ENCODE measurements at places on chromosomes 6 and 20.

DNA sequence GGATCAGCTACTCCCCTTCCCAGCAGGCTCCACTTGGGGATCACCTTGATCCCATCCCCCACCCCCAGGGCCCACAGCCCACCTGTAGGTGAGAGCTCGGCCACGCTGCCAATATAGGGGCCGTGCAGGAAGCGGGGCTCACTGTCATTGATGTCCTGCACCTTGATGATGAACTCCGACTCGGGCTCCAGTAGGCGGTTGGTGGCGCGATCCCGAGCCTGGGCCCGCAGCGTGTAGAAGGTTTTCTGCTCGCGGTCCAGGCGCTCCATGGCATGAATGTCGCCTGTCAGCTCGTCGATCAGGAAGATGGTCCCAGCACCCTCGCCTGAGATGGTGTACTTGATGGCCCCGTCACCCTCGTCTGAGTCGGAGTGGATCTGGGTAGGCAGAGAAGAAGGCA lies 67.4 kb downstream of the CDH22 start:
- no peak for DNase-seq

DNA sequence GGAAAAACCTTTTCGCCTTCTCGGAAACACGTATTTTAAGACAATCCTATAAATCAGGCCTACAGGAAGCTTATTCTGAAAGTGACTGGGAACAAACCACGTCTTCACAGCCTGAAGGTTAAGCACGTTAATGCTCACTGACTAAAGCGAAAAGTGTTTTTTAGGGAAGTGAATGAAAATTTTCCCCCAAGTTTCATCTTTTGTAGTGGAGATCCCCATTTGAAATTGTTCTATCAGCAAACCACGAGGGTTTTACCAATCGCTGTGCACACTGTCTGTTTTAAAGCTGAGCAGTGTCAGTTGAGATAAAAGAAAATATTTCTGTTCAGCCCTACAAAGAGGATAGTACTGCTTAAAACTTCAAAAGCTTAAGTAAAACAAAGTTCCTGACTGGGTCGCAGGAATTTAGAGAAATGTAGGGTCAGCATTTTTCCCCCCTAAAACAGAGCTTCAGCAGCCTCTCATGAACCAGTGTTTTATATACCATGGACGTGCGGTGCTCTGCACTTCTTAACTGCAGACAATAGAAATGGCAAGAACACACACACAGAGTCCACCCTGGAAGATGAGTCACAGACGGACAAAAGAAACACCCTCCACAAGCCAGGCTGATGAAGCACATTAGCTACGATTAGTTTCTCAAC lies 34.9 kb downstream of the SLC22A23 start:
- no peak for DNase-seq

GRCh38 chr6:109052018-109052651 lies 42.5 kb downstream of the SESN1 start:
- DNase-seq, result no peak

GRCh38 chr6:136769124-136769523 lies 23.2 kb downstream of the MAP3K5 start:
- no peak for DNase-seq

DNA sequence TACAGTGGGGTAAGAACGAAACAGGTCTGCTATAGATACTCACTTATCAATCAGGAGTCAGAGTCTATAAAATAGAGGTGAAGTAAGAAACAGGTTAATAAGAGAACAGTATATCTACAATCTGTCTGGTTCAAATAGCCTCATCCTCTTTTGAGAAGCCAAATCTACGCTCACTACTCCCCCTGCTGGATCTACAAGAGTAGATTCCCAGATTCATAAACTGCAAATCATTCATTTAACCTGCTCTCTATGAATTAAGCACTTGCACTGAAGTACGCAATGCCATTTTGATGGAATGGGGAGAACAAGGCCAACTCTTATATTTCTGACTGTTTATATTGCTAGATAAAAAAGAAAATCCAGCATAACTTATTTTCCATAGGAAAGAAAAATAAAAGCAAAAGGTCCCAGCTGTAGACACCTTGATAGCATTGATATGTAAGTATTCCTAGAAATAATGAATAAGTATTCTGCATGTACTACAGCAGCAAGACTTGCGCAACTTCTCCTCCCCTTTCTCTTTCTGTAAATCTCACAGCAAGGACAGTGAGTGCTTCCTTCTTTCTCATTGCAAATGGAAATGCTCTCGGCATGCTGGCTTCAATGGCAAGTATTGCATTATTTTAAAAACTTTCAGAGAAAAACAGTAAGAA lies 92.3 kb downstream of the RFX6 start:
- DNase-seq, result peak; percentile 13
